Keratinocyte (primary cell): ENCODE measurements at places on chromosomes 12 and 14.

- no peak for DNase-seq
Measured at GRCh38 chr12:65877836-65878235, 53.6 kb downstream of the HMGA2 start.

DNA sequence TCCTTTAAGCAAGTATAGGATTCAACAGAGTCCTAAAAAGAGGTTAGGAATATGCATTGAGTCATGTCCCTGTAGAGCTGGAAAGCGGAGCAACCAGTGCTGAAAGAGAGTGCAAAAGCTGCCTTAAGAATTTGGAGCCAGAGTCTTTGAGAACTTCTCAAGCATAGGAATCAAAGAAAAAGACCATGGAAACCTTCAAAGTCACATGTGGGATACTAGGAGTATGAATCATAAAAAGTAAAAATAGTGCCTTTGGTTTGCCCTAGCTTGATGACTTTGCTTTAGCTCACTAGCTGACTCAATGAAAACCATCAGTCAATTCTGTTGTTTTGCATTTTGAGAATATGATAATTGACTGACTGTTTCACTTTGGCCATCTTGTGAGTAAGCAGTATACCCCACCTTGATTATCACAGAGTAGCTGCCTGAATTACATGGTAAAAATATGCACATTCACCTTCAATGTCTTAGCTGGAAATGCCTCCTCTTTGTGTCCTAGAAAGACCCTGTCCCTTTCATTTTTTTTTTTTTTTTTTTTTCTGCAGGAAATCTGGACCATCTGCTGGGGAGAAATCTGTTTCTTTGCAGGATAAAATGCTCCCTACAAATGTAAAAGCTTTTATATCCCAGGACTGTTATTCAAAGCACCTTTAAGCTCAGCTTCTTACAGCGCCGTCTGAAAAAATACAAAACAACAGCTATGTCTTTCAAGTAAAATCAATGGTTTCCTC, 248.6 kb upstream of the KRR1 start:
- DNase-seq: peak; percentile 67

DNA sequence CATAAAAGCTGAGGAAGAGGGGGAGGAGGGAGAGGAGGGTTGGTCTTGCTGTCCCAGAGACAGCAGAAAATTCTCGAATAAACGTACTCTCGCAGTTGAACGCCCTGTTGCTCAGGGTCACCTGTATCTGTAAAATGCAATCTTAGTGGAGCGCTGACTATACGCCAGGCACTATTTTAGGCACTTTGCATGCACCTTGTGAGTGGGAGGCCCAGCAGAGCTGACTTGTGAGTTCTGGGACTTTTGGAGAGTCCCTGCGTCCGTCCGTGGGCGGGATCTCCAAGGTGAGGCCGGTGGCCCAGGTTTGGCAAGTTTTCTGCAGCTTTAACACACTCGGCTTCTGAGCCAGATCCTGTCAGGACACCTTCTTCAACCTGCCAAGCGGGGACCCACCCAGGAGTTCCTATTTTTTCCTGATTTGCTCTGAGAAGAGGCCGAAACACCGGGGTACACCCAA, 32.5 kb upstream of the PLEKHG6 start:
- no peak for DNase-seq

GRCh38 chr14:31592631-31593030, 31.4 kb downstream of the NUBPL start:
- no peak for DNase-seq

- DNase-seq: no peak
Measured at GRCh38 chr12:57139796-57140649, 7.4 kb downstream of the LRP1-AS start.

GRCh38 chr12:5094551-5094950, 50.9 kb downstream of the KCNA5 start:
- no peak for DNase-seq
